ENCODE measurements at places on chromosomes 7 and 10.

- no peak for DNase-seq
Observed at GRCh38 chr10:79327090-79327457, 20.2 kb upstream of the PPIF start.

DNA sequence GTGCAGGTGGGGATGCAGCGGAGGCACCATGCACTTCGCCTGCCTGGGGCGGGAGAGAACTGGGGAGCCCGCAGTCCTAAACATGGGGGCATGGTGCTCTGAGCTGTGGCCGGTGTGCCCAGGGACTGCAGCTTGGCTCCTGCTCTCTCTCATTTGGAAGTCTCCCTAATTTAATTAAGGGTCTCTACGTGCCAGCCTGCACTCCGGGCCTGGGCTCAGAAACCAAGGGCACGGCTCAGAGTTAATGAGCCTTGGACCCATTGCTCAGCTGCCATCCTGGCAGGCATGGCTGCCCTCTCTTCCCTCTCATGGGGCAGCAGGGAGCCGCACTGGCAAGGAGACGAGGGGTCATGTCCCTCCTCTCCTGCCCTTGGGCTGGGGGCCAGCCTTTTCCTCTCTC, 115.6 kb downstream of the CDH23 start:
- no peak for DNase-seq

DNA sequence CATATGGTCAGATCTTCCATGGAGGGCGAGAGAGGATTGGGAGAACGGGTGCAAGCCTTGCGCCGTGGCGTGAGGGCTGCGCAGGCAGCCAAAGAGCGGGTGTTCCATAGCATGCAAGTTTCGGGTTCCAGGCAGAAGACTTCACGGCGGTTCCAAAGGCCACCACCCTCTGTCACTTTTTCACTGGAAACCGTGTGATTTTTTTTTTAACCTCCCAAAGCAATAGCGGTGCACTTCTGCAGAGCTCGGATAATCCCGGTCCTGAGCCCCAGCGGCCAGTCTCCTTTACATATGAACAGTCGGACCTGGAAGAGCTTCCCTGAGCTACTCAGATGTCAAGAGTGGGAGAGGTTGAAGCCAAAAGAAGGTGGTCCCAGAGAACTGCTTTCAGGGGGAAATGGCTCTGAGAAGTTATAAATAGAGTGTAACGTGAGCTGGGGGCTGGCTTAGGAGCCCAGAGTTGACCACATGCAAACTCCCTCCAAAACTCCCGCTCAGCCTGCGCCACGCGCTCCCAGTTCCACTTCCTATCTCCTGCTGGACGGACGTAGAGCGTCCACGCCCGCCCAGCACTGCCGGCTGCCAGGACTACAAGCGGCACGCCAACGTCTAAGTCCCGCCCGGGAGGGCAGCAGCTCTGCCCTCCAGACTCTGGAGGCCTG, at the start of gene MEOX2:
MEOX2 (minus strand) TSS at position 389 of the 662 bp plus-strand sequence; CDS start at position 108, 281 bp downstream.
- DNase-seq = no peak

DNA sequence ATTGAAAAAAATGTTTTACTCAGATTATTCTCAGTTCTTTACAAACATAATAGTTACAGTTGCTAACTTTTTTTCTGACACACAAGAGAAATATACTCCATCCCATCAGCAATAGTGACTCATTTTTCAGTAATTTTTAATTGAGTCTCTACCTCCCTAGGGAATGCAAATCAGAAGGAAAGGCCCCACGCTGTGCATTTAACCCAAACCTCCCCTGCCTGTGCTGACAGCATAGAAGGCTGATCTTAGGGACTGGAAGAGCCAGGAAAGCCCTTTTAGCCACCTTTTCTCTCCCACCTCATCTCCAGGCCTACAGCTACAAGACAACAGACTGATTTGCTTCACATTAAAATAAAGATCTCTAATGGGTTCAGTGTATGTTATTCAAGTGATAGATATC, 24.7 kb upstream of the PIK3CG start:
- DNase-seq = no peak

GRCh38 chr7:32494946-32495297, 367 bp upstream of the AVL9 start:
- no peak for DNase-seq

GRCh38 chr7:111486472-111487142, 75.7 kb downstream of the IMMP2L start:
- DNase-seq = no peak

GRCh38 chr10:94133239-94133638, 139.5 kb downstream of the PLCE1 start:
- no peak for DNase-seq

GRCh38 chr10:16423599-16423998, 13.2 kb upstream of the PTER start:
- no peak for DNase-seq

DNA sequence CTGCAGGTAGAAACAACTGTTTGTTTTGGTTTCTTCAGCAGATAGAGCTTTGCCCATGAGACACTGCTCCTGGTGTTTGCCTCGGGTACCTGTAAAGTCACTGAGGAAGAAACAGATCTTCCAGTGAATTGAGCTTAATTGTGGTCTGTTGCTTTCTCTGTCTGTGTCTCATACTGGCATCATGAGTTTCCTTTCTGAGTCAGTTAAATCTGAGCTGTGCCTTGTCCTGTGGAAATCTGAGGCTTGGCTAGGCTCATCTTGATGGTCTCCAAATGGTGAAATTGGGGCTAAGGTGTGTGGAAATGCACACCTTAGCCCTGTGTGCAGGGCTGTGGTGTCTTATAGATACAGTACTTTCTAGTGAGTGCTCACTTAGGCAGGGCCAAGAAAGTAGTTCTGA, 67.4 kb downstream of the GBF1 start:
- no peak for DNase-seq

GRCh38 chr10:71962901-71963300, 1.3 kb upstream of the CHST3 start:
- DNase-seq = no peak

DNA sequence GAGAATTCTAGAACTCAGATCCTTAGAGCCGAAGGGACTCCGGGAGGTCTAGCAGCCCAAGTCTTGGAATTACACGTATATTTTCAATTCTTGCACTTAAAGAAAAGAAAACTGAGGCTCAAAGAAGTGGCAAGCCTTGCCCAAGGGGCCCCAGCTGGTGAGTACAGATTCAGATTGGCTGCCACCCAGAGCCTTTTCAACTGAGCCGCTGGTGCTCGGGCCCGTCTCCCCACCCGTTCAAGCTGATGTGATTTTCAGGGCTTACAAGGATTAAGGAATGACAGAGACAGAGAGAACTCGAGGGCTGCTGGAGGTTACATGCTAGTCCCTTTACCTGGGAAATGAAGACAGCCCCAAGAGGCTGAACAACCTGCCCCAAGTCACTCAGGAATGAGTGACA, 117.8 kb downstream of the ABLIM1 start:
- DNase-seq = no peak

DNA sequence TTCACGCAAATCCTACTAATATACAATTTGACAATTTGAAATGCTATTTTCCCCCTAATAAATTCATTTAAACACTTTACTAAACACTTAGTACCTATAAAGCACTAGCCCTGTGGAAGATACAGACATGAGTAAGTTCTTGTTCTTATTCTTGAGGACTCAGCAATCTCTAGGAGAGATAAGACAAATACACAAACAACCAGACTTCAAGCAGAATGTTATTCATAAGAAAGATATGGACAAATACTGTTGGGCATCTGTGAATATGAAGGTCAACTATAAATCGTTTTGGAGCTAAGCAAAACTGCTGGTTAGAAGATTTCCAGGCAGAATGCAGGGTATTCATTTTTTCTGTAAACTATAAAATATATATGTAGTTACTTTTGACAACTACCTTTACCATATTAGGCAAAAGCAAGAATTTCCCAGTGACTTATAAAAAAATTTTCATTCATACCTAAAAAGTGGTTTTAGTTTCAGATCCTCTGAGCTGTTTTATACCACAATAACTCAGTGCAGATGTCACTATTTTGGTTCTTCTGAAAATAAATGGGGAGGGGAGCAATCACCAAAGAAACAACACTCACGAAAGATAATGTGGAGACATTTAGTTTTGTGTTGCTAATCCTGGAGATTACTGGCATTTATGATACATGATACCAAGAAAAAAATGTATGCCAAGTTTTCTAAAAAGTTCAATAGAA, 3.8 kb downstream of the VPS41 start:
- no peak for DNase-seq

- no peak for DNase-seq
Observed at GRCh38 chr7:17769918-17770317, 170.4 kb downstream of the SNX13 start.

DNA sequence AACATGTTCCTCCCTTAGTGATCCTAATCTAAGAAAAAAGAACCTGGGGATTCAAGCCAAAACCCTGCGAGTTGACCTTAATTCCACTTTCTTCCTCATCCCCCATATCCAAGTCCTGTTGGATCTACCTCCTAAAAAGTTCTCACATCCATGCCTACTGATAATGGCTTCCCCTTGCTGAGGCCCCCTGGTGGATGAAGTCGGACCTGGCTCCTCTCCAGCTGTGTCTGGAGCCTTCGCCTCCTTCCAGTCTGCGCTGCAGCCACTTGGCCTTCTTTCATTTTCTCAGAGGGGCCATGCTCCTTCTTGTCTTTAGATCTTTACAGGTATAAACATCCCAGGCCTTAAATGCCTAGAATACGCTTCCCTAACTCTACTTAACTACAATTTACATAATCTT, 8.1 kb downstream of the PDE1C start:
- no peak for DNase-seq

DNA sequence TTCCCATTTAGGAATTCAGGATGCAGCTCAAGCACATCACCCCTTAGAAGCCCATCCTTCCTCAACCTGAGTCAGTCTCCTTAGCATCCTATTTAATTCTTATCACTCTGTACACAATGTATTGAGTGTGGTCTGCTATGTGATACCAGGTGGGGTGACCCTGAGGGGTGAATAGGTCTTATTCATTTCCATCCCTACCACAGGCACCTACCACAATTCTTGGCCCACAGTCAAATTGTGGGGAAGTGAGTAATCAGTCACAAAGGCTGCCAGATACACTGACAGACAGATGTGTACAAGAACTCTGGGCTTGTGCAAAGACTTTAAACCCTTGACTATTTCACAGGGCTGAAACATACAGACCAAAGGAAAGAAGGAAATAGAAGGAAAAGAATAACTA, 560.5 kb downstream of the PARD3 start:
- DNase-seq = no peak

- DNase-seq = no peak
Observed at GRCh38 chr10:63666836-63667383, 145.7 kb downstream of the REEP3 start.

- DNase-seq = no peak
Observed at GRCh38 chr10:83165265-83165664, 974.0 kb upstream of the GHITM start.

DNA sequence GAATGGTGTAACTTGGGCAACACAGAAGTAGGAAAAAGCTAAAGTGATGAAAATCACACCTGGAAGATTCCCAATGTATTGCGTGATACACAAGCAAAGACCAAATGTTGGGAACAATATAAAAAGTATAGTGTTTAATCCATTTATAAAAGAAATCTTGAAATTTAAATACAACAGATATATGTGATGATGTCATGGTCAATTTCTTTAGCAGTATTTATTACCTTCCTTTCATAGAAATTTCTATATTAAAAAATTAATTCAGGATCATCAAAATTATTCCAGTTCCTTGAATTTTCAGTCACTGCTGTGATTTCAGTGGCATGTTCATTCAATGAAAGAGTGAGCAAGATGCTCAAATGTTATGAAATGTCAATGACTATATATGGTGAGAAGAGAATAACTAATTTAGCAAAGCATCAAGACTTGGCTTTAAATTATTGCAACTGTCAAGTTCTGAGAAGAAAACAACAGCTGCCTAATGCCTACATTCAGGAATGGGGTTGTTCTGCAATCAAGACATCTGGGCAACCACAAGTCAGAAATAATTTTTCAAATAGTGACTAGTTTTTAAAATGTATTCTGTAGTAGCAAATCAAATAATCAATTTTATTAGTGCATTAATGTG, 308.8 kb downstream of the SEMA3D start:
- no peak for DNase-seq

DNA sequence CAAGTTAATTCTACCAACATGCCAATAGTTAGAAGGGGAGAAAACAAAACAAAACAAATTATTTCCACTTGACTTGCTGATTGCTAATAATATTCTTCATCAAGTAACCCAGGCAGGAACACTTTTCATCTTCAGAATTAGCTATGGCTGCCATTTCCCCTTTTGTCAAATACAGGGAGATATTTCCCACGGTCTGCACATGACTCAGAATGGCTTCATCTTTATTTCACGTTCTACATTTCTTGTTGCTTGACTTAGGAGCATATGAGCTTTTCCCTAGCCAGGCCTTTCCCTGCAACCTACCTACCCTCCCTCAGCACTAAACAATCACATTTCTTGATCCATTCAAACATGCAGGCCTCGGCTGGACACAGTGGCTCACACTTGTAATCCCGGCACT, 6.5 kb downstream of the CPVL start:
- DNase-seq = no peak

GRCh38 chr10:128744811-128745305, 618.6 kb upstream of the MKI67 start:
- no peak for DNase-seq

DNA sequence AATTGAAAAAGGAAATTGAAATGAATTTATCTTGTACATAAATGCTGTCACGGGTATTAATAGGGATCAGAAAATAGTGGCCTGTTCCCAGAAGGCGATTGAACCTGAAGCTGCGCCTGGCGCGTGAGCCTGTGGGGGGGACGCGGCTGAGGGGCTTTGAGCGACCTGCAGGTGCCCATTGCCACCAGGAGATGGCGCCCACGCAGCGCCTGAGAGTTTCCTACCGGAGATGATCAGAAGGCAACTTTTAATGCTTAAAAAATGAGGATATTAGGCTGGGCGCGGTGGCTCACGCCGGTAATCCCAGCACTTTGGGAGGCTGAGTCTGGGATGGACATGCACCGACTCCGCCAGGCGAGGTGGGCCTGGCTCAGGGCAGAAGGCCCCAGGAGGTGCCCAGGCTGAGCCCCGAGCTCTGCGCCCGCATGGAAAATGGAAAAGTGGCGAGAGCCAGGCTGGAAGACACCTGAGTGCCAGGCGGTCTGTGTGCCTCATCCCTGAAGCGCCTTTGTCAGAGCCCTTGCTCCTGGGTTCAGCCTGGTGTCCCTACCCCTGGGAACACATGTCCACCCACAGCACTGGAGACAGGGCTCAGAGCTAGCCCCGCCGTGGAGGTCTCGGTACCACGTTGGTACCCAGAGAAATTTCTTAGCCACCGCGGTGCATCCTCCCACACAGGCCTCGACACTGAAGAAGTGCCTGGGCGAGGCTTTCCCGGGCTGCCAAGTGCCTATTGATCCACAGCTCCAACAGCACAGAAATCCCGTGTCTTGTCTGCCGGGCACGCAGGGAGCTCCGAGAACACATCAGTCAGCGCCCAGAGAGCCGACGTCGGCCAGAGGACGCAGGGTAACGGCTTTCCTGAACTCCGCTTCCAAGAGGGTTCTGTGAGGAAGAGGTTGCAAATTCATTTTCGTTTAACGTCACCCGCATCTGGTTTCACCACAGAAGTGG, 117.4 kb downstream of the INPP5A start:
- no peak for DNase-seq

- no peak for DNase-seq
Observed at GRCh38 chr7:121521711-121522400, 125.7 kb upstream of the FAM3C start.
